NCI-H510A (cell line): ENCODE measurements at places on chromosomes 3 and 15.

DNA sequence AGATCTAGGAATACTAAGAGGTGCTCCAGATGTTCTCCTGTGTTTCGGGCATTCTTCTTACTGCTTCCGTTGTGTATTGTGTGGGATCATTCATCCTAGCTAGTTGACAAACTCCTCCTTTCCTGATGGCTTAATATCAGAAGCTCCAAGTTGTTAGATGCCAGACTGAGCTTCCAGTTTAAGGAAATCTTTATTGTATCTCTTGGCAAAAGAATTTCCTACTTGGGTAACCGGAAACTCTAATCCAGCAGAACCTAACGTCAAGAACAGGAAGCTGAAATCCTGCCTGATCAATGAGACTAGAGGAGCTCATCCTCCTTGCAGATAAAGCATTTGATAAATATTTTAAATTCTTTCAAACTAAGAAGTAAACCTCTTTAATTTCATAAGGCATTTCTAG is 27.7 kb upstream of the MYH15 start:
- DNase-seq: no peak

DNA sequence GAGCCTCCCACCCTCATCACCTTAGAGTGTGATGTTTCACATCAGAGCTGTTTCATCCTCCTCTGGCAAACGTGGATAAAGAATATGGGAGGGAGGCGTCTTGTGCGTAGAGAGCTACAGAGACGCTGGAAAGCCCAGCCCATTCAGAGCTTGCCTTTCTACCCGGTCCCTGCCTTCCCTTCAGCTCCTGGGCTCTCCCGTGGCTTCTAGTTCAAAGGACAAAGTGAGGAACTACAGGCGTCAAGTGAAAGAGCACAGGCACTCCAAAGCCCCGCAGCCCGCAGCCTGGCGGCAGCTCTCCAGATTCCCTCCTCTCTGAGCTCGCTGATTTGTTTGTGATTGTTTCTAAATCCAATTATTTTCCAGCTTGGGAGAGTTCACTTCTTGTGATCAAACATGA is 197.1 kb upstream of the IGF1R start:
- DNase-seq: no peak

- DNase-seq: no peak
Measured at GRCh38 chr3:85170646-85171045, 211.9 kb downstream of the CADM2 start.

- DNase-seq: no peak
Measured at GRCh38 chr15:31042751-31043150, 51.3 kb upstream of the MTMR10 start.

DNA sequence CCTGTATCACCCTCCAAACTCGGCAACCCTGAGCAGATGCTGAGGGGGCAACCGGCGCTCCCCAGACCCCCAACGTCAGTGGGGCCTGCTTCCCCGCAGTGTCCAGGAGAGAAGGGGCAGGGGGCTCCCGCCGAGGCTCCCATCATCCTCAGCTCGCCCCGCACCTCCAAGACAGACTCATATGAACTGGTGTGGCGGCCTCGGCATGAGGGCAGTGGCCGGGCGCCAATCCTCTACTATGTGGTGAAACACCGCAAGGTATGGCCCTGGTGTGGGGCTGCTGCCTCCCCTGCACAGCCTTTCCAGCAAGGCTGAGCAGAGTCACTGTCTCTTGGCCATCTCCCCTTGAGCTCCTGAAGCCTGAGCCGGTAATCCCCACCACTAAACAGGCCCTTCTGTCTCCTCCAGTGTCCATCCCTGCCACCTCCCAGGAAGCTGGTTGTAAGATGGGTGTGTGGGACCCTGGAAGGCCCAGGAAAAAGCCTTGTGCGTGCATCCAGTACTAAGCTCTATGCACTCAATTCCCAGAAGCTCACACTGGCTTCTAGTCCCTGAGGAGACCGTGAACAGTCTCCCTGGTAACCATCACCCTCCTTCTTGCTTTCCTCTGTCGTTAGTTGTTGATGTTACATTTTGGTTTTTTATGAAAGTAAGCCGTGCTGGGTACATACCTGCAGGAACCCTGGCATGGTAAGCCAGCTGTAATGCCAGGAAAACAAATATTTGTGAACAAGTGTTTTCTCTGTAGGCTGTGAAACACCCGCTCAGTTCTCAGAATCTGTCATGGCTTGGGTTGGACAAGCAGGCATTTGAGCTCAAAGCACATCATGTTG is 63.3 kb downstream of the BOC start:
- DNase-seq: no peak

- peak; percentile 83 for DNase-seq
Measured at GRCh38 chr15:41894791-41895463, 1.1 kb upstream of the SPTBN5 start.

DNA sequence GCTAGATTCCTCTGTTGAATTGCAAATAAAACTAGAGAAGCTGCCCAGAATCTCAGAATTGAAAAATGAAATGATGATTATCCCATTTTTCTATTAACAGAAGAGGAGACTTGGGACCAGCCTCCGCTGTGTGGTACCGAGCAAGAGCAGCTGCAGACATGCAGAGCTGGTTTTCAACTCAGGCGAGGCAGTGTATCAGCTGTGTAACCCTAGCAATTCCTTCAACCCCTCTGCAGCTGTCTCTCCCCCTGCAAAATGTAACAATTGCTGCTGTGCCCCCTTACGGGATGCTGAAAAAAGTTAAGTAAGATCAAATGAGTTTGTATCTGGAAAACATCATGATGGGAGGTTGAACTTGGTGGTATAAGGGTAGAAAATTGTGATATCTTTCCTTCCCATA is 98.5 kb upstream of the C3orf80 start:
- DNase-seq: no peak

DNA sequence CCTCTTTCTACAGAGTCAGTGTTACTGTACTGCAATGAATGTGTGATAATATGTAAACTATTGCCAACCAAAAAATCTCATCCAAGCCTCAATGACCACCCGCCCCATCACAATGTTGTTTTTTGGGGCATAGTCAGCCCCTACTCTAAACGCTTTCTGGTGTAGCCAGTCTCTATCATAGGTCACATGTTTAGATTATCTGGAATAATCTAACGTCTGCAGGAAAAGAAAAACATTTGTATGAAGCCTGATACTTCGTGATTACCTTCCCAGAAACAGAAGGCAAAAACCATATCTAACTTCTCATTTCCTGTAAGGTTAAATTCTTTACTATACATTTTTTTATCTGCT is 1331.8 kb upstream of the GBE1 start:
- no peak for DNase-seq

DNA sequence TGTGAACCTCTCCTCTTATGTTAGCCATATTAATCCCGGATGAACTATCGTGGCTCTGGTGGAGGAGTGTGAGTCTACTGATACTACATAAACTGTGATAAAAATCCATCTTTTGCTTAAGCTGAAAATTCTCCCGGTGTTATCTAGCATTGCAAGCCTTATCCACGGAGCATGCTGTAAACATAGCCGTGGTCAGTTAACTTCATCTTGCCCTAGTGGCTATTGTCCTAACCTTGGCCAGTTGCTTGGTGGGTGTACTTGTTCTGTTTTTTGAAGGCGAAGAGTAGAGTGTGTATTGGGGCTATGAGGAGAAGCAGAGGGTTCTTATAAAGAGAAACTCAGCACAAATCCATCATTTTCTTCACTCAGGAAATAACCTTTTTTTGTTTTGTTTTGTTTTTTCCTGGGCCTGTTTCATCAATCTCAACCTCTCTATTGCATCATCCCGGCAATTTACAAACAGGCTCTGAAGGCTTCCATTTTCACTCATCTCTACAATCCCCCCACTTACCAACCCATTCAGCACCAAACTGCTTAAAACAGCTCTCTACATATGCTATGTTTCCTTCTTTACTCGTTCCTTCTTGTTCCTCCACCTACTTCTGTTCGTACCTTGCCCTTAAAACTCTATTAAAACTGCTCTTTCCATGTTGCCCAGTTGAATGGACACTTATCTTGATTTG is 135.5 kb upstream of the PTX3 start:
- no peak for DNase-seq
